ENCODE measurements at places on chromosomes 11 and 22. TPM values are rescaled to one million over a fixed set of nuclear protein-coding genes. Genes with fewer than 3 reads are reported as not detected.

DNA sequence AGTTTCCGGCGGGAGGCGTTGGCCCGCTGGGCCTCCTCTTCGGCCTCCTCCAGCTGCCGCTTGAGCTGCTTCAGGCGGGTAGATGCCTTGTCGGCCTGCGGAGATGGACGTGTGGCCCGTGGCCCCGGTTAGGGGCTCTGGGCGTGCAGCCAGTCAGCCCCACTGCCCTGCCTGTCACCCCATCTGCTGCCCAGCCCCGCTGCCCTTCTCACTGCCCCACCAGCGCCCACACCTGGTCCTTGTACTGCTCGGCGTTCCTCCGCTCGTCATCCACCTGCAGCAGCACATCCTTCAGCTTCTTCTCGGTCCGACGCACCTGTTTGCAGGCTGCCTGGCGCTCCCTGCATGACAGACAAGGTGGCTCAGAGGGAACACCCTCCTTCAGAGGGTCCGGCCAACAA is 31.2 kb downstream of the APOL1 start:
- no peak for DNase-seq

- DNase-seq = peak; percentile 69
Measured at GRCh38 chr11:134014511-134014910, 54.4 kb upstream of the JAM3 start.

DNA sequence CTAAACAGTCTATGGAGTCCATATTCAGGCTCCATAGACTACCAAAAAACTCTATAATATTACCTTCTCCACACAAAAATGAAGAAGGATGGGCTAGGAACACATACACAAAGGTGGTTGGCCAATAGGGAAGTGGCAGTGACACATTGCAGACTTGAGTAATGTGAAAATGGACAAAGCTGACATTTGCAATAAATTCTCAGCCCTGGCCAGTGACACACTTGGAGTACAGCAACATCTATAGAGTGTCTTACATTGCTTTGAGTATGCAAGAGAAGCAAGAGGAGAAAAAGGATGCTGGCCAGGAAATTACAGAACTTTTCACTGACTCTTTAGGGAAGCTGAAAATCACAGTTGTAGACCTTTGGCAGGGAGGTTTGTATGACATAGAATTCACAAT is 7.3 kb upstream of the OR52W1 start:
- no peak for DNase-seq

DNA sequence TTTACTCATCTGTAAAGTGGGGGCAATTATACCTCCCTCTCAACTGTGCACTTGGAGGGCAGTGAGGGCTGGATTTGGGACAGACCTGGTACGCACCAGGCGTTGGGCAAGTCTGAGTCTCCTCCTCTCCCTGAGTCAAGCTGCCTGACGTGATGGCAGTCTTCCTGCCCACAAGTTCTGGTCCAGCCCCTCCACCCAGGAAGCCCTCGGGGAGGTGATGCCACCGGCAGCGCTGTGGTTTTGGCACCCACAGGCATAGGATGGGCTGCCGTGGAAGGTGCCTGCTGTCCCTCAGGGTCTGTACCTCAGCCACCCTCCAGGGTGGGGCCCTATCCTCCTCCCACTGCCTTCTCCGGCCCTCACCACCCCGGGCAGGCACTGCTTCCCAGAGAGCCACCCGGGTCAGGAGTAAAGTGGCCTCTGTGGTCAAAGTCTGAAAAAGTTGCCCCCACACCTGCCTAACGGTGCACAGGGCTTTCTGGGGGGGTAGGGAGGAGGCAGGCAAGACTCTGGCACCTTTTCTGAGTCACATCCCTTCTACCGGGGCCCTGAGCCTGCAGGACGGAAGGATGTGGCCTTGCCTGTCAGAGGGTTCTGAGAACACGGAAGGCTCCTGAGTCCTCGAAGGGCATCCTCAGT is 6.5 kb upstream of the APOBEC3H start:
- peak; percentile 73 for DNase-seq

DNA sequence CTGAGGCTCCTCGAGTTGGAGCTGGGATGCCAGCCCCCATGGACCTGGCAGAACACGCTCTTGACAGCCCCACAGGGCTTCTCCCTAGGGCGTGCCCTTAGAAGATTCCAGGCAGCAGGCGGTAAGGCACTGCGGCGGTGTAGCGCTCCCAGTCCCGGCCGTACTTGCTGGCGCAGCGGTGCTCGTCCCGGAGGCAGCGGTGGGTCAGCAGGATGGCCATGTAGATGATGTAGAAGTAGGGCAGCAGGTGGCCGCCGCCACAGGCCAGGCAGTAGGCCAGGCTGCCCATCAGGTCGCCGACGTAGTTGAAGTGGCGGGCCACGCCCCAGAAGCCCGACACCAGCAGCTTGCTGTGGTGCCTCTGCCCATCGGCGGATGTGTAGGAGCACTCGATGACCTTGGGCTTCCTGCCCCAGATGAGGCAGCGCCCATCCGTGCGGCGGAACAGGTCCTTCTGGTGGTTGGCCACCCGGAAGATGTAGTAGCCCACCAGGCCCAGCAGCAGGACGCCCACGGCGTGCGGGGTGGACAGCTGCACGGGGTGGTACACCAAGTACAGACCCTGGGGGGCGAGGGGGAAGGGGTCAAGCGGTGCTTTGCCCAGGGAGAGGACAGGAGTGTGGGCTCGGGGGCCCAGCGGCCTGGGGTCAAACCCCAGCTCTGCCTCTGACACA is 12.8 kb downstream of the DHCR7 start:
- DNase-seq = no peak

DNA sequence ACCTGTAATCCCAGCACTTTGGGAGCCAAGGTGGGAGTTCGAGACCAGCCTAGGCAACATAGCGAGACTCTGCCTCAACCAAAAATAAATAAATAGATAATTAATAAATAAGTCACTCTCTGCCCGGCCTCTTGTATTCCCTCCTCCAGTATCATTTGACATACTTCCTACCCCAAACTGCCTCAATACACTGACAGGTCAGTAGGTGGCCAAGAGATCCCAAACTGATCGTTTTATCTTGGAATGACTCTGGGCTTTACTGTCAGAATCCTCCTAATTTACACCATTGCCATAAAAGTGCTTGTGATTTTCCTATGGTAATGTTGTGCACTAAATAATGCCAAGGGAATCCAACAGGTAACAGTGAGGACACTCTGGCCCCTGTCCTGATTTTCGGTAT is 94.2 kb downstream of the PDHX start:
- DNase-seq = no peak

DNA sequence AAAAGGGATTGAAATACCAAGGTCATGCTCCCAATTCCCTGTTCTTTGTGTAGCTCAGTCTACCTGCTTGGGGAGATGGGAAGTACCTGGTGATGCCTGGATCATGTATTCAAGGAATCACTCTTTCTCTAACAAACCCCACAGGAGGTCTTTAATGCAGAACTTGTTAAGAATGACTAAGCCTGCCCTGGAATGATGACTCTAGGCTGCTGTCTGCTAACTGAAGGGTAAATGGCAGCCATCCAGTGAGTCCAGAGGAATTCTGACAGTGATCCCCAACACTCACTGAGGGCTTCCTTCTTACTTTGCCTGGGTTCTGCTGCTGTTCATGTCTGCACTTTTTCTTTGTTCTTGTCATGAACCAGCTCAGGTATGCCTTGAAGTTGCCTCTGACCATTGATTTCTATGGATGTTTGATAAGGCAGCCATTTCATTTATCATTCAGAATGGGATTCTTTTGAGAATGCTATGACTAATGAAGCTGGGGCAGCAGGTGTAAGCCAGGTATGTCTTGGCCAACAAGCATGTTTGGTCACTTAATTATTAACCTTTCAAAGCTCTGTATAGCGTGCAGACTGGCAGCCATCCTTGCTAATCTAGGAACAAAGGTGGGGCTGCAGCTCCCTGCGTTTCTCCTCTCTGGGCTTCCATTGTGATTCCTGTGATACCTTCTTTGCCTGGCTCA is 11.4 kb downstream of the PRSS23 start:
- DNase-seq = no peak

- peak; percentile 92 for DNase-seq
Measured at GRCh38 chr11:119729951-119730613, 1.1 kb upstream of the NECTIN1 start.

DNA sequence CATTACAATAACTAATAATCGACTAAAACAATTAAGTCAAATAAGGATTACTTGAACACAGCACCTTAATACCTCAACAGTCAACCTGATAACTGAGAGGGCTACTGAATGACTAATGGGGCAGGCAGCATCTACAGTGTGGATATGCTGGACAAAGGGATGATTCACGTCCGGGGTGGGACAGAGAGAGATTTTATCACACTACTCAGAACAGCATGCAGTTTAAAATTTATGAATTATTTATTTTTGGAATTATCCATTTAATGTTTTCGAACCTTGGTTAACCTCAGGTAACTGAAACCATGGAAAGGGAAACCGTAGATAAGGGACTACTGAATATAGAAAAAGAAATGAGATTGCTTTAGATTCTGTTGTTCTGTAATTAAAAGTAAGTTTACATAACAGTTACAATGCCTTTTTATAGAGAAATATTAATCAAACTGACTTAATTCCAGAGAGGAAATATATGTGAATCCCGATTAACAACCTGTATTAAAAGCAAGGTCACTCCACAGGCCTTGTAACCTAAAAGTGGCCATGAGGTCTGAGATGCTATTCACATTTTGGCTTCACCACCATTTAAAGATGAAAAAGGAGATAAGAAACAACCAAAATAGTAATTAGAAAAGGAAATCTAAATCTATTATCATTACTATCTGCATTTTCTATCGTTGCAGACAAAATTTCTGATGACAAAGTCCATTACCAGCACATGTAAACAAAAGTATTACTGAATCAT is 119.0 kb upstream of the TP53AIP1 start:
- no peak for DNase-seq

- peak; percentile 25 for DNase-seq
Measured at GRCh38 chr22:41857155-41857859, 24.4 kb downstream of the SREBF2 start.

DNA sequence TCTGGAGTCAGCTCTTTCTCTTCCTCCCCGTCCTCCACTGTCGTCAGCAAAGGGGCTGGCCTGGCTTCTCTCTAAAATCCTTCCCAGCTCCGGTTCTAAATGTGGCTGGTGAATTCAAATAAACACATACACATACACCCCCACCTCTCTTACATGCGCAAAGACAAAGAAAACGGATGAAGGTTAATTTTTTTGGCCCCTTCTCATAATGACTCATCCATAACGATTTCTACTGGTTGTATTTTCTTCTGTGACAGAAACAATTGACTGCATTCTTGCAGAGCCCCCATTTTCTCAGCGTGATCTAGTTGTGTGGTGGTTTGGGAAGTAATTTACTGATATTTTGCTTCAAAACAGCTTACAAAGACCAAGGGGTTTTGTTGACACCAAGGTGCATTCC is 130.0 kb upstream of the NTM start:
- no peak for DNase-seq

DNA sequence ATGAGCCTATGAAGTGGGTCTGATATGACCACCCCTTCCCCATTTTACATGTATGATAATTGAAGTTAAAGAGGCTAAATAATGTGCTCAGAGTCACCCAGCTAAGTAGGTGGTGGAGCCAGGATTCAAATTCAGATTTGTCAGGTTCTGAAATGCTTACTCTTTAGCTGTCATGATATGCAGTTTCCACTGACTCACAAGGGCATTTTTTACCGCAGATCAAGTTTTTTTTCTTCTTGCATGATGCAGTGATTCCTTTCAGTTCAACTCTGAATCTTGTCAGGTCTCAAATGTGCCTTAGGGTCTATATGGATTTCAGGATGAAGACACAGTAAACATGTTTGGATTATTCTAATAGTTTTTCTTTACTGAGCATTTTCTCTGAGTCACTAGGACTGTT is 12.6 kb upstream of the TRIM44 start:
- DNase-seq = no peak

The SERPING1 gene
- total RNA-seq = 181 TPM

The HORMAD2 gene
- not detected for total RNA-seq

The AQP11 gene
- 1.2 TPM for total RNA-seq

The OR5P2 gene
- not detected for total RNA-seq

The XNDC1N gene
- 4.7 TPM for total RNA-seq

The SLC22A9 gene
- total RNA-seq = not detected

The LUZP2 gene
- not detected for total RNA-seq
